Sigmoid colon (tissue), 7 donors: ENCODE measurements at places on chromosomes 4 and X. TPM values are rescaled to one million over a fixed set of nuclear protein-coding genes. Genes with fewer than 3 reads are reported as not detected.

The NUDT11 gene
- total RNA-seq = 4.4 TPM

The HOPX gene
- 51.5 TPM for total RNA-seq

The IL2 gene
- not detected for total RNA-seq

The HTT gene
- 41.5 TPM for total RNA-seq

The USP51 gene
- total RNA-seq = 2.8 TPM
